ENCODE measurements at places on chromosomes 1 and 21.

DNA sequence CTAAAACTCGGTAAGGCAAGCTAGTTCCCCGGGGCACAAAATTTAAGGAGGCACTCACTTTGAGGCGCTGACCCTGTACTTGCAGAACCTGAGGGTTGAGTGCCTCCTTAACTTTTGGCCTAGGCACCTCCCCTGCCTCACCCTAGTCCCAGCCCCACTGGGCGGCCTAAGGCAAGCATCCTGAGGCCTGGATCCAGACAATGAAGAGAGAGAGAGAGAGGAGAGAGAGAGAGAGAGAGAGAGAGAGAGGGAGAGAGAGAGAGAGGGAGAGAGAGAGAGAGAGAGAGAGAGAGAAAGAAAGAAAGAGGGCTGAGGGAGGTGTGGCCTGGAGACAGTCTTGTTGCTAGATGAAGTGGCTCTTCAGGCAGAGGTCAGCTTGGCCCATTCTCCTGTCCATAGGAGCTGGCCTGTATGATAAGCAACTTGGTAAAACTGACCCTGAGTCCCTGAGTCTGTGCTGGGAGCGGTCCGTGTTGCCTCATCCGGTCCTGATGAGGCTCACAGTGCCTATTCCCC is 7.4 kb upstream of the LRRN2 start:
- DNase-seq, result no peak

DNA sequence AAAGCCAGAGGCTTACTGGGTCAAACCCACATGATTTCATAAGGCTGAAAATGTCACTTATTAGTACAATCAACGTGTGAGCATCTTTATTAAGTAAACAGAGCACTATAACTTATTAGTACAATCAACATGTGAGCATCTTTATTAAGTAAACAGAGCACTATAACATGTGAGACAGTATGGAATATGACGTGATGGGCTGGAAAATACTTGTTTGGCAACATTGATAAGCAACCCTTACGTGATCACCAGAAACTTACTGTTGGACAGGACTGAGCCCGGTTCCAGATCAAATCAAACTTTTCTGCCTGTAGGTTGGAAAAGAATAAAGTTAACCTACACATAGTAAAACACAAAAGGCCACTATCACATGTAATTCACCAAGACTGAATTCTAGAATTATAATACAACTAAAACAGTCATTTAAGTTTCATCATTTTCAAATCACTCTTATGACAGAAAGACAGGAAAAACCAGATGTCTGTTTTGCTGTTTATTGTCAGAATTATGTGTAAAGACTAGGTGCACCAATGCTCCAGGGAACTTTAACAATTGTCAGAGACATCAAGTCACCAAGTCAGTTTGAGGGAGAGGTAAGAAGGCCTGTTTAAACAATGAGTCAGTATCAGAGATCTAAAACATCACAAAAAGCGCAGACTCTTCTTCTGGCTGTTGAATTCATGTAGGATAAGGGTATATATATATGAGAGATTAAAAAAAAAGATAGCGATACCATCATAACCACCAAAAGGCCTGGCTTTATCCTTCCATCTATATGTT is 15.7 kb downstream of the ATPAF1 start:
- no peak for DNase-seq

GRCh38 chr1:110235834-110236682 is 25.9 kb downstream of the KCNC4 start:
- no peak for DNase-seq

- no peak for DNase-seq
These were observed 134.0 kb downstream of the CLEC20A start for GRCh38 chr1:178362747-178363146.

DNA sequence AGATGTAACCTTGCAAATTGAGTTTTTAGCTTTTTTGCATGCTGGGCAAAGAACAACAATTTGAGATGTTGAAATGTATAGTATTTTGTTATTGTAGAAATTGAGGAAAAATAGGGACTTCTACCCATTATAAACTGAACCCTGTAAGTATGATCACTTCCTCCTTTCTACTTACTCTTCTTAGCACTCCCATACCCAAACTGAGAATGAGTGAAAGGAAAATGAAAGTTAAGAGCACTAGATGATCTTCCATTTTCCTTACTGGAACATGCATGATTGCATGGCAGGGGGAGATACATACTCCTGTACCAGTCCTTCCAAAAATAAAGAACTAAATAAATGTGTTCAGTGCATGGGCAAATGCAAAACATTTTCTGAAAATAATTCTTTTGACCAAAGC is 107.4 kb upstream of the KIAA1614 start:
- DNase-seq, result no peak

DNA sequence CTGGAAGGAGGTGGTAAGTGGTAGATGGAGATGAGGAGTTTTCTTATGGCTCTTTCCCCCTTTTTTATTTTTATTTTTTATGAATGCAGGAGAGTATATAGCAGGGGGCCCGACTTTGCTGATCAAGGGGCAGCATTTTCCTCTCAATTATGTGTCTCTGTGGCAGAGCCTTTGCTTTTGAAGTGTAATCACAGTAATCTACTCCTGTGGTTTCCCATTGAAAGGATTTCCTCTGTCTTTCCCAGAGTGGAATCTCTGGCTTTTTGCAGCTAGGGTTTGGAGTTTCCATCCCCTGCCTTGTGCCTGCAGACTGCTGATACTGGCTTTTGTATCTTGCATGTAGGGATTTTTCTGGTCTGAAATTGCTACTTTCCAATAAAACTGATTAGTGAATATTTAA is 29.1 kb downstream of the ARID1A start:
- no peak for DNase-seq

DNA sequence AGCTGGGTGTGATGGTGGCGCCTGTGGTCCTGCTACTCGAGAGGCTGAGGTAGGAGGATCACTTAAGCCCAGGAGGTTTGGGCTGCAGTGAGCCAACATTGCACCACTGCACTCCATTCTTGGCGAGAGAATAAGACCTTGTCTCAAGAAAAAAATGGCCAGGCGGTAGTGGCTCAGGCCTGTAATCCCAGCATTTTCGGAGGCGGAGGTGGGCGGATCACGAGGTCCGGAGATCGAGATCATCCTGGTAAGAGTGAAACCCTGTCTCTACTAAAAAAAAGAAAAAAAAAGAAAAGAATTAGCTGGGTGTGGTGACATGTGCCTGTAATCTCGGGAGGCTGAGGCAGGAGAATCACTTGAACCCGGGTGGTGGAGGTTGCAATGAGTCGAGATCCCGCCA is 11.3 kb downstream of the ATAD3B start:
- DNase-seq, result no peak

DNA sequence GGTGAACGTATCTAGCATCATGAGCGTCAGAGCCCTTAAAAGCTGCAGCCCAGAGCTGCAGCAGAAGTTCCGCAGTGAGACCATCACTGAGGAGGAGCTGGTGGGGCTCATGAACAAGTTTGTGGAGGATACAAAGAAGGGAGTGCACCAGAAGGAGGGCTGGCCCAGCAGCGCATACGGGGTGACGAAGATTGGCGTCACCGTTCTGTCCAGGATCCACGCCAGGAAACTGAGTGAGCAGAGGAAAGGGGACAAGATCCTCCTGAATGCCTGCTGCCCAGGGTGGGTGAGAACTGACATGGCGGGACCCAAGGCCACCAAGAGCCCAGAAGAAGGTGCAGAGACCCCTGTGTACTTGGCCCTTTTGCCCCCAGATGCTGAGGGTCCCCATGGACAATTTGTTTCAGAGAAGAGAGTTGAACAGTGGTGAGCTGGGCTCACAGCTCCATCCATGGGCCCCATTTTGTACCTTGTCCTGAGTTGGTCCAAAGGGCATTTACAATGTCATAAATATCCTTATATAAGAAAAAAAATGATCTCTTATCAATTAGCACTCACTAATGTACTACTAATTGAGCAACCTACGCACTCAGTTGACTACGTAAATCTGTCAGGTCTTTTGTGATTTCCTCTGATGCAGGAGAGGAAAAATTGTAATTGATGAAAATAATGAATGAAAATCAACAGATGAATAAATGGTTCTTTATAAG is 2.8 kb downstream of the CBR1 start:
- no peak for DNase-seq

DNA sequence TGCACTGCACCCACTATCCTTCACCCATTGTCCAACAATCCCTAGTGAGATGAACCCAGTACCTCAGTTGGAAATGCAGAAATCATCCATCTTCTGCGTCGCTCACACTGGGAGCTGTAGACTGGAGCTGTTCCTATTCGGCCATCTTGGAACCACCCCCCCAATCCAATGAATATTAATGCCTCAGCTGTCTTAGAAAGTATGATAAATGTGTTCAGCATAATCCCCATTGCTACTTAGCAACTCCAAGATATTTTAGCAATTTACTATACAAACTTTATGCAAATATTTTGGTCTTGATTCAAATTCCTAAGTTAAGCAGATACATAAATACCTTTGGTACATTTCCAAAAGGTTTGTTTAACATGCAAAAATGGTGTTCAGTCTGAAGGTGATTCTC is 70.5 kb upstream of the SH3GLB1 start:
- DNase-seq, result no peak

GRCh38 chr1:27436204-27437159 is 44.1 kb downstream of the GPR3 start:
- no peak for DNase-seq

DNA sequence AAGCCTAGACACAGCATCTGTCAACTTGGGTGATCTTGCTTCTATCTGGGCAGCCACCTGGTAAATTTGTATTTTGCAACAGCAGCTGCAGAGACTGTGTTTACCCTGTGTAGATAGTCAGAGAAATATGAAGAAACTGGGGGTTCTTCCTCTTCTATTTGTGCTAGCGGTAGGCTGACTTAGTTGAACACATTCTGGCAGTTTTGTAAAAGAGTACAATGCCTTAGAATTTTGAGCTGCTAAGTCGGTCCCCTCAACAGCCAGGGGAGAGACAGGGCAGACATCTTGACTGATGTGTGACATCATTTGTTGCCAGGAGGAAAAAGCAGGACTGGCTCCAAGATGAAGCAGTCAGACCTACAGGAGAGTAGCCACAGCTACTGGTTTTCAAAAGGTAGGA is 53.7 kb downstream of the KCNJ6 start:
- DNase-seq, result no peak

GRCh38 chr1:69455718-69456117 is 112.0 kb upstream of the LRRC7 start:
- no peak for DNase-seq

- no peak for DNase-seq
These were observed 849 bp downstream of the NFIA start for GRCh38 chr1:61083013-61083806.

DNA sequence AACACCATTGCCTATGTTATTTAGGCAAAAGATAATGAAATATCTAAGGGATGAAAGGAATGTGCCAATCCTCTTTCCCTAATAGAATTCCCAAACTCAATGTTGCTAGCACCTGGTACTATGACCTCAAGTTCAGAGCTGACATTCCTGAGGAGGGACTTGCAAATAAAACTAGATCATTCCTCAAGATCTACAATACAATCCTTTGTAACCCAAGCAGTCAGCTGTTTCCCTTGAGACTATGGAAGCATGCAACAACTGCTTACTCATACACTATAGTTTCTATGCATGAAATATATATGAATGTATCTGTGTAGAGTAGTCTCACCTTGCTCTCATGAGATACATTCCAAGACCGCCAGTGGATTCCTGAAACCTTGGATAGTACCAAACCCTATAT is 65.0 kb downstream of the ABL2 start:
- no peak for DNase-seq

- no peak for DNase-seq
These were observed 18.7 kb downstream of the TMEM50A start for GRCh38 chr1:25356848-25357247.

- no peak for DNase-seq
These were observed 55.3 kb upstream of the EIF4G3 start for GRCh38 chr1:21232044-21232443.

DNA sequence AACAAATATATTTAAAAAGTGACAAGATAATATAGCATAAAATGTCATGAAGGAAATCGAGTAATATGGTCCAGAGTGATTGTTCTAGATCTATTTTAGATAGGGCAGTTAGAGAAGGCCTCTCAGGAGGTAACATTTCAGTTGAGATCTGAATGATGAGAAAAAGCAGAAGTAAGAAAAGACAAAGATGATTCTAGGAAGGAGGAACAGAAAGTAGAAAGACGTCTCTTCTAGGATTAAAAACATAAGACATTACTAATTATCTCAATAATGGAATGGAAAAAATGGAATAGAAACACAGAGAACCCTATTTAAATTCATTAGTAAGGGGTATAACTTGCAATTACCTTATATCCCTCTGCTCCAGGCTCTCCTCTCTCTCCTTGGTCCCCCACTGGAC is 130.0 kb upstream of the ZNHIT6 start:
- DNase-seq, result no peak

- no peak for DNase-seq
These were observed 104.2 kb downstream of the FASLG start for GRCh38 chr1:172763057-172763456.

DNA sequence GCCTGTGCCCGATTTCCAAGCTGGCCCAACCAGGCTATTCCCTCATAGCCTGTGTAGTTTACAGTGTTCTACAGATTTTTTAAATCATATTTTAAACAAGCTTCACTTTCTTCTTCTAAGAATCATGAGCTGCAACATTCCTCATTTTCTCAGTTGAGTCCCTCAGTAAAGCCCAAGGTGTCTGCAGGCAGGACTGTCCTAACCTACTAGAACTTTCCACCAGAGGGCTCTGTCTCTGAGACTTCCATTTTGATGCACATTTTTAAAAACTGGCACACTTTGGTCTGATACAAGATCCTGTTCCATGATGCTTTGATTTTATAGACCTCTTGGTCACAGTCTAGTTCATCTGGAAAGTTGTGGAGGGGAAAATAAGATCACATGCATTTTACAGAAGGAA is 21.6 kb upstream of the SLAMF6 start:
- no peak for DNase-seq

DNA sequence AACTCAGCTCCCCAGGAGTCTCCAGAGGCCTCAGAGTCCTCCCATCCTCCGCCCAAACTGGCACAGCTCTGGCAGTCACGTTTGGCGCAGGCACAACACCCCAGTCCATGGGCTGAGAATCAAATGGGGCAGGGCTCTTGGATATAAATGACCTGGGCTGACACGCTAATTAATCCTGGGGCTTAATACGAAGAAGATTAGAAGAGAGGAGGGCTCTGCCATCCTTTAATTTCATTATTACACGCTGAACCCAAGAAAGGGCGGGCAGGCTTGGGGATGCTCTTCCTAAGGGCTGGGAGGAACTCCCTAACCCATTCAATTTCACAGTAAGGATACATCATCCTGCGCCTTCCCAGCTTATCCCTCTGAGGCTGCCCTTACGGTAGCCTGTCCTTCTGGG is 2.4 kb downstream of the GRIK3 start:
- no peak for DNase-seq

DNA sequence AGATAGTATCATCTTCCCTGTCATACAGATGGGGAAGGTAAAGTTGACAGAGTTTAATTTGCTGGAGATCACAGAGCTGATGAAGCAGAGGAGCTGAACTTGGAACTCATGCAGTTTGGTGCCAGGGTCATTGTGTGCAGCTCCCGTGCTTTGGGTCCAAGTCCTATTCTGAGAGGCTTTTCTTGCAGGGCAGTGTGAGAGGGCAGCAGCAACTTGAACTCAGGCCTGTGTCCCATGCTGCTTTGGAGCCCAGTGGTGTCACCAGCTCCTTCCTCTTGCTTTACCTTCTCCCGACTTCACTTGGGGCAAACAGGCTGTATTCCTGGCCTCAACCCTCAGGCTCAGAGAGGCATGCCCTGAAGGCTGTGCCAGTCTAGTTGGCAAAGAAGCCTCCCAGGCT is 24.7 kb downstream of the INAVA start:
- DNase-seq, result no peak

- DNase-seq, result no peak
These were observed 21.4 kb downstream of the TEX38 start for GRCh38 chr1:46692811-46693770.

- DNase-seq, result no peak
These were observed 4.8 kb upstream of the SLC2A1 start for GRCh38 chr1:42963378-42964043.
